Naive thymus-derived CD4-positive, alpha-beta T cell (primary cell): ENCODE measurements at places on chromosomes 3 and 15. TPM values are rescaled to one million over a fixed set of nuclear protein-coding genes. Genes with fewer than 3 reads are reported as not detected.

Gene FYCO1
- 20.6 and 21.5 TPM in 2 replicates for total RNA-seq

Gene NGLY1
- 76.3 TPM for total RNA-seq

Gene NR1I2
- 0.62 TPM for total RNA-seq

Gene PROS1
- not detected for total RNA-seq

Gene SLC24A5
- not detected for total RNA-seq

Gene P2RY1
- total RNA-seq = 1.2 TPM

Gene GOLGA8J
- 0.38 TPM for total RNA-seq

Gene C3orf49
- total RNA-seq = not detected

Gene ICE2
- total RNA-seq = 68.0 TPM

Gene COL6A6
- total RNA-seq = not detected

Gene DPH6
- total RNA-seq = 11.3 TPM

Gene FBXO40
- not detected for total RNA-seq

Gene PRTG
- not detected for total RNA-seq

Gene SLC12A1
- total RNA-seq = not detected

Gene RASGRP1
- total RNA-seq = 171 and 182 TPM in 2 replicates

Gene EHHADH
- 1.6 TPM for total RNA-seq

- H3K4me1 ChIP-seq = no peaks in the 10 kb centered on the region
- DNase-seq = no peak
- no peaks in the 10 kb centered on the region for H3K36me3 ChIP-seq
- no peaks in the 10 kb centered on the region for H3K27me3 ChIP-seq
Observed at GRCh38 chr3:66747261-66747660, 246.4 kb upstream of the LRIG1 start.

DNA sequence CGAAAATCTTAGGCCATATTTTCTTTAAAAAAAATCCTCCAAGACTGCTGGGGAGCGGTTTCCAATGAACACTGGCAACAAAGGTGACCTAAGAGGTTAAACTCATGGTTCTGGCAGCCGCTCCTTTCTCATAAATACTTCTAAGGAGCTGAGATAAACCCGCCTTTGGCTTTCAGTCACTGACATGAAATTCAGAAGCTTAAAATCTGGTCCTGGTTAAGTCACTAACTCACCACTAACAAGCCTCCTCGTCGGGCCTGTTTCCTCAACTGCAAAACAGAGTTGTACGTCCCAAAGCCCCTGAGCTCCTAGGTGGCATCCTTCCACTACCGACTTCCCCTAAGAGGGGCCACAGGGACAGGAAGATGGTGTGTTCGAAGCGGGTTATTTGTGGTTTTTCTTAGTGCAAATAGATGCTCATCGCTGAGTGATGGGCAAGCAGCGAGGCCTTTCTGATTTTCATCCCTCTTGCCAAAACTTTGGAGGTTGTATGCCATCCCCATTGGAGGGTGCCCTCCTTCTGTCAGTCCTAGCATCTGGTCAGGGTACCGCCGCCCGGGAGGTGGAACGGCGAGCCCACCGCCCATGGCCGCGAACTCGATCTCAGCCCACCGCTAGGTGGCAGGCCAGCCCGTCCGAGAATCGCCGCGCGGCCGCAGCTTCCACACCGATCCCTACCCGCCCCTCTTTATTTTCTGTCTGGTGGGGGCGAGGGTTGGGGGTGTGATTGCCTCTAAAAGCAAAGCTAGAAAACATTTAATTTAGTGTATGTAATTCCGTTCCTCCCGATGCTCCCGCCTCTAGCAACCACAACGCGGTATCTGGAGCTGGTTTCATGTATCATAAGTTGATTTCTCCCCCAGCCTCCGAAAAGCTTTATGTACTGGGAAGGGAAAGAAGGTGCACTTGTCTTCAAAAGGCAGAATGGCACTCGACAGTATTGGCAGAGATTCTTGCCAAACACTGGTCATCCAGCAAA, 4.6 kb downstream of the BCL6 start:
- H3K4me1 ChIP-seq = peaks cover 12% of the 10 kb centered on the region
- H3K36me3 ChIP-seq = peaks cover 8% of the 10 kb centered on the region
- peak; percentile 56 for DNase-seq
- peak overlapping the region; percentile 72 for H3K27ac ChIP-seq
- peak overlapping the region; percentile 79 for H3K4me3 ChIP-seq
- no peaks in the 10 kb centered on the region for H3K27me3 ChIP-seq

GRCh38 chr3:102089239-102089638, 239.9 kb downstream of the NFKBIZ start:
- DNase-seq = no peak
- no peaks in the 10 kb centered on the region for H3K27me3 ChIP-seq
- peaks cover 13% of the 10 kb centered on the region for H3K4me1 ChIP-seq
- H3K27ac ChIP-seq = no peak overlapping the region

DNA sequence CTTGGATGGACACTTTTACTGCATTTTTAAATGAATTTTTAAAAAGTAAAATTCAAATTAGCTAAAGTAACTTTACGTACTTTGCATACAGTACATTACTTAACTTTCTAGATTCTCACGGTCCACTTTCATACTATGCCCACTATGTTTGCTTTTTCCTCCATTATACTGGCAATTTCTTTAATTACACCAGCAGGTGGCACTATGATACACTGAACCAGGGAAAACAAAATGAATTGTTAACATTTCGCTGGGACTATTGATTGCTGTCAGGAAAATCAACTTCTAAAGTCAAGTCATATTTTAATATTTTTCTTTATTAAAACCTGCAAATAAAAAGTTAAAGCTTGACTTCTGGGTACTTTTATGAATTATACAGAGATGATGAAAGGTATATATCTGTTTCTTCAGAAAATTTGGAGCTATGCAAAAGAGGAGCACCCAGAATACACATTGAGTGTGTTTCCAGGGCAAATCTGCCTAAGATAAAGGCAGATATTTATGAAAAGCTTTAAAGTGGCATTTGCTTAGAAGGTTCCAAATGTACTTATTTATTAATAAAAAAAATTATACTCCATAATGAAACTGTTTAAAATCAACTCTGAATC, 21.8 kb upstream of the POU1F1 start:
- H3K36me3 ChIP-seq = no peaks in the 10 kb centered on the region
- no peaks in the 10 kb centered on the region for H3K27me3 ChIP-seq
- no peak overlapping the region for H3K27ac ChIP-seq
- no peak overlapping the region for H3K4me3 ChIP-seq

DNA sequence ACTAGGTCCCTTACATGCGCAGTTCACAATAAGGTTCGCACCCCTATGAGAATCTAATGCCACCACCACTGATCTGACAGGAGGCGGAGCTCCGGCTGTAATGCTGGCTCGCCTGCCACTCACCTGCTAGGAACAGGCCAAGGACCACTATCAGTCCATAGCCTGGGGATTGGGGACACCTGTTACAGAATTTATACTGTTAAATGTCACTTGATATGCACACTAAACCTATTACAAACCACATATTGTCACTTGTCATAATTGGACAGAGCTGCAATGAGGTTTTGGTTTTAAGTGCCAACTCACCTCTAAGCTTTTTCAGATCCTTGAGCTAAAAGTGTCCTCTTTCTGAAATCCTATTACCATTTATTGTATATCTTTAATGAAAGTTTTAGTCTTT, 507.9 kb upstream of the TPRG1 start:
- no peak overlapping the region for H3K27ac ChIP-seq
- H3K4me1 ChIP-seq = no peaks in the 10 kb centered on the region
- H3K27me3 ChIP-seq = no peaks in the 10 kb centered on the region
- H3K4me3 ChIP-seq = no peak overlapping the region
- DNase-seq = no peak

DNA sequence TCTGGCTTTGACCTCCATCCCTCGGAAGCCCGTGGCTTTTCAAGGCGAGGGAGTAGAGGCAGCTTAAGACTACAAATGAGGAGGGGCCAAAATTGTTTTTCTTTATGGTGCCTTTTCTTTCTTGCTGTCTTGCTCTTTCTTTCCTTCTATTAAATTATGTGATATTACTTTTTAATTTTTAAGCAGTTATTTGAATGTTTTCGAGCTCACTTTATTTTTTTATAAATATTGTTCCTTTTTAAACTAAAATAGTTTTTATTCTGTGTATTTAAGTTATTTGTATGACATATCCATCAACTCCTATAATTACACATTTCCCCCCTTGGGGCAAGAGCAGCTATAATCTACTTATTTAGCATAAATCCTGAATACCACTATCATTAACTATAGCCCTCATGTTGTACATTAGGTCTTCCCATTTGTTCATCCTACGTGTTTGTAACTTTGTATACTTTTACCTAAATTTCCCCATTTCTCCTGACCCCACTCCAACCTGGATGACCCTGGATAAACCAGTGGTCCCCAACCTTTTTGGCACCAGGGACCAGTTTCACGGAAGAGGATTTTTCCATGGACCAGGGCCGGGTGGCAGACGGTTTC, 622 bp upstream of the PLSCR1 start:
- no peaks in the 10 kb centered on the region for H3K27me3 ChIP-seq
- H3K27ac ChIP-seq = peak overlapping the region; percentile 68
- peak overlapping the region; percentile 82 for H3K4me3 ChIP-seq

DNA sequence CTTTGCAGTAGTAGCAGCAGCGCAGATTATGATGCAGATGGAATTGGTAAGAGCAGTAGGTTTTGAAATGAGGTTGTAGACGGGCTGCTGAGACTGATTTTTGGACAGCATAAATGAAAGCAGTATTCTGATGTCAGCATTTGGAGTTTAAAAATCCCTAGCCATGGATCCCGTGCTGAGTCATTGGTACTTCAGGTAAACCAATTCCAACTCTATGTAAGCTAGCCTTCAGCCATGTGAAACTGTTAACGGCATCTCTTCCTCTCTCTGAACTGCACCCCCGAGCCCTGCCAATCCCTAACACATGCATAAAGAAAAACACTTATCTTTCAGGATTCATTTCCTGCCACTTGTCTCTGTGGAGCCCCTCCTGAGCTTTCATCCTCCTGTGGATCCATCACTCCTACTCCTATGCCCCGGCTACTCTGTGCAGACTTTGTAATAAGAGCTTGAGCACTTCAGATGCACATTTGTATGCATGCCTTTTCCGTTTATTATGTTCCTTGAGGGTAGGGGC, 119.0 kb downstream of the AKAP13 start:
- no peaks in the 10 kb centered on the region for H3K36me3 ChIP-seq
- H3K27me3 ChIP-seq = no peaks in the 10 kb centered on the region
- DNase-seq = no peak
- no peak overlapping the region for H3K4me3 ChIP-seq

DNA sequence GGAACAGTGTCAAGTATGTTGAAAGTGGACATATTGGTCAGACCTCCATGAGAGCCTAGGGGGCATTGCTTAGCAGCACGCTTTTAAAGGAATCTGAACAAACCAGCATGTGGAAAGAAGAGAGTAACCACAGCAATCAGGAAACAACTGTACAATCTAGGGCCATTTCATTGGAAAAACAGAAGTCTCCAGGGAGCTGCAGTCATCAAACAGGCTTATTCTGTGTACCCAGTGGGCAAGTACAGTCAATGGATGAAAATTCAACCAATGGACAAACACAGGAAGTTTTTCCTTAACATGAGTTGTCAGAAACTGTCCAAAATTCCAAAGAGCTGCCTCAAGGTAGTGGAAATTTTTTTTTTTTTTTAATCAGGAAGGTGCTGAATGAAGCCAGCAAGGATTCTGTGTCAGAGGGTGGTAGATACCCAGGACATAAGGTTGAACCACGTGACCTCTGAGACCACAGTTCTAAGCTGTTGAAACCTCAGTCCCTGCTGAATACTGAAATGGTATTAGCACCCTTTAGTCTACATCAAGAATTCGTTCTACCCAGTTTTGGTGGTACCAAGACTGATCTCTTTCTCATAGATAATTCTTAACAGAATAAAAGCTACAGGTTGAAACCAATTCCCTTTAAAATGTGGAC, 4.4 kb upstream of the DLG1 start:
- no peak overlapping the region for H3K27ac ChIP-seq
- H3K27me3 ChIP-seq = no peaks in the 10 kb centered on the region
- DNase-seq = no peak
- peaks cover 12% of the 10 kb centered on the region for H3K4me1 ChIP-seq

- H3K36me3 ChIP-seq = no peaks in the 10 kb centered on the region
- no peaks in the 10 kb centered on the region for H3K4me1 ChIP-seq
- H3K27ac ChIP-seq = no peak overlapping the region
- no peaks in the 10 kb centered on the region for H3K27me3 ChIP-seq
- H3K4me3 ChIP-seq = no peak overlapping the region
Observed at GRCh38 chr15:71748293-71748718, 62.0 kb upstream of the NR2E3 start.

GRCh38 chr3:117595615-117596014, 886.0 kb downstream of the TUSC7 start:
- H3K27ac ChIP-seq = no peak overlapping the region
- no peaks in the 10 kb centered on the region for H3K27me3 ChIP-seq
- H3K36me3 ChIP-seq = no peaks in the 10 kb centered on the region
- no peaks in the 10 kb centered on the region for H3K4me1 ChIP-seq
- DNase-seq = no peak

DNA sequence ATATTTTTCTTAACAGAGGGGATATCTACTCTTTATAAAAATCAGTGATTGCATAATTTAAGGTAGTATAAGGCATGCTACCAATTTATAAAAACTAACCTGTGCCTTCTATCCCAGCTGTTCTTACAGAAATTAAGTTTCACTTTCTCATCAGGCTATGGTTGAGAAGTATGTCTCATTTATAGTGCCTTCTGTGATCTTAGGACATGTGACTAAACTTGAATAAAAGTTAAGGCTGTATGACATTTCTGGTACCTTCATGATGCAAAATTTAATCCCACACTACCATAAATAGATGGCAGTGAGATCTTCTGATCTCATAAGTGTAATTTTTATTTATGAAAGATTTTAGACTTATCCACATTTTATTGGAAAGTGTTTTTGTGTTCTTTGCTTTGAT, 12.6 kb downstream of the TIPARP start:
- no peaks in the 10 kb centered on the region for H3K36me3 ChIP-seq
- peaks cover 16% of the 10 kb centered on the region for H3K4me1 ChIP-seq
- no peaks in the 10 kb centered on the region for H3K27me3 ChIP-seq
- H3K4me3 ChIP-seq = no peak overlapping the region
- DNase-seq = no peak

GRCh38 chr3:55686426-55687254, 199.5 kb upstream of the WNT5A start:
- H3K4me1 ChIP-seq = no peaks in the 10 kb centered on the region
- no peak for DNase-seq
- H3K36me3 ChIP-seq = no peaks in the 10 kb centered on the region
- H3K4me3 ChIP-seq = no peak overlapping the region
- no peaks in the 10 kb centered on the region for H3K27me3 ChIP-seq
- no peak overlapping the region for H3K27ac ChIP-seq
